ENCODE measurements at places on chromosomes 5 and 9.

DNA sequence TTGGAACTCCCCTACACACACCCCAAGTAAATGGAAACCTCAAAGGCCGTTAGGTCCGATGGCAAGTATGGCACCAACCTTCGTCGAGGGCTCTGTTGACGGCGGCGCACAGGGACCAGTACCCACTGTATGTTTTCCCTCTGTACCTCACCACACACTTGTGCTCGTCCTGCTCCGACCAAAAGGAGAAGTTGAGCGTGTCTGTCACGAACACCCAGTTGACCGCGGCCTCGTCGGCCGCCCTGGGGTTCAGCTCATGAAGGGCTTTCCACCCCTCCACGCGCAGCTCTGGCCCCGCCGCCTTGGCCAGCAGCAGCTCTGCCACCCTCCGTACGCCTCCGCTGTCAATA, 24.0 kb downstream of the HNRNPK start:
- peak; percentile 41 for DNase-seq

GRCh38 chr9:129472651-129473102, 148.2 kb downstream of the C9orf50 start:
- DNase-seq: no peak

GRCh38 chr9:89458768-89459496, 39.0 kb downstream of the SEMA4D start:
- DNase-seq: no peak

DNA sequence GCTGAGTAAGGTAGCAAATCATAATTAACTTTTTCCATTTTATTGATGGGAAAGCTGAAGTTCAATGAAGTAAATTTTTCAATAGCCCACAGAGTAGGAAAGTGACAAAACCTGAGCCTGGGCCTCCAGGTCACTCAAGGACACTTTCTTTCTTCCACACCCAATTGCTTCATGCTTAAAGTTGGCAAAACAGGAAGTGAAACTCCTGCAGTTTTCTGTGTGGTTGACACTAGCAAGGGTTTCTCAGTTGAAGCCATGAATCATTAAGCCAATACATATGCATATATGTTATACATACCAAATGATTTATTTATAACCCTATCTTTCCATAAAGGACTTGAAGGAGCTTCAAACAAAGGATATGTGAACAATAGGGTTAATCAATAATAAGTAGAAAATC, 13.9 kb downstream of the TLR4 start:
- no peak for DNase-seq

- DNase-seq: no peak
Observed at GRCh38 chr5:14400085-14400484, 181.5 kb upstream of the OTULINL start.

DNA sequence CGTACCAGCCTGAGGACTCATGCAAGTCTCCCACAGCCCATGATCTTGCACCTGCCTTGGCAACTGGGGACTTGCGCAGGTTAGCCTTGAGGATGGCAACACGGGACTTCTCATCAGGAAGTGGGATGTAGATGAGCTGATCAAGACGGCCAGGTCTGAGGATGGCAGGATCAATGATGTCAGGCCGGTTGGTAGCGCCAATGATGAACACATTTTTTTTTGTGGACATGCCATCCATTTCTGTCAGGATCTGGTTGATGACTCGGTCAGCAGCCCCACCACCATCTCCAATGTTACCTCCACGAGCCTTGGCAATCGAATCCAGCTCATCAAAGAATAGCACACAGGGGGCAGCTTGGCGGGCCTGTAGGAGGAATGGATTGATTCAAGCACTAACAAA, 13.0 kb downstream of the VCP start:
- DNase-seq: no peak

GRCh38 chr9:111066468-111066867, 28.2 kb upstream of the LPAR1 start:
- no peak for DNase-seq

DNA sequence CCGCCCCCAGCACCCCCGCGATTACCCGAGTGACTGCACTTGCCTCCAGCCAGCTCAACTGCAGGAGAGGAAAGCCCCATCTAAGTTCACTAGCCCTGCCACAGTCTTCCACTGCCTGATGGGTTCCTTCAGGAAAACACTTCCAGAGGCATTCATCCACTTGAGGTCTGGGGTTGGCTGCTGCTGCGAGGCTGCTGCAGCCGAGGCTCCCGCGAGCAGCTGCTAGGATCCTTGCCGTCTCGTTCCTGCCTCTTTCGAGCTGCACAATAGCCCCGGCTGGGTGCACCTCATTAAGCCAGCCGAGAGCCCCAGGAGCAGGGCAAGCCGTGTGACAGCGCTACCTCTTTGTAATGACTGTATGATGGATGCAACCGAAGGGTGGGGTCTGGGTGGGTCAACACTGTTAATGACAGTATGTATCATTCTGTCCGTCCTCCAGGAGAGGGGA, 24.2 kb upstream of the ELAVL2 start:
- no peak for DNase-seq

GRCh38 chr9:75365196-75365595, 276.9 kb downstream of the OSTF1 start:
- no peak for DNase-seq

DNA sequence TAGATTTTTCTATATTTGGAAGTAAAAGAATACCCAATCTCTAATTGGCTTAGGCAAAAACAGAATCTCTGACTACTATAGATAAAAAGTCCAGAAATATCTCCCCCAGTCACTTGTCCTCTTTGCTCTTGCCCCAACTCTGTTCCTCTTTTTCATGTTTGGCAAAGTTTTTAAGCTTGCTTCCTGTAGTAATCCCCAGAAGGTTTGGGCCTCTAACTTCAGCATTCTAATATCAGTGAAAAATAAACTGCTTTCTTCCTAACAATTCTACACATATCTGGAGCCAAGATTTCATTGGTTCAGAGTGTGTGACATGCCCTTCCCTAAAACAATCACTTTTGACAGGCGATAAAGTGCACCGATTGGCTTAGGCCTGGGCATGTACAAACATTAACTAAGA, 1680.3 kb downstream of the MAT2B start:
- DNase-seq: no peak

GRCh38 chr5:7422316-7423106, 26.6 kb downstream of the ADCY2 start:
- DNase-seq: no peak

GRCh38 chr9:123234853-123235252, 33.5 kb downstream of the STRBP start:
- DNase-seq: no peak

GRCh38 chr5:107700481-107700880, 29.7 kb upstream of the EFNA5 start:
- no peak for DNase-seq

DNA sequence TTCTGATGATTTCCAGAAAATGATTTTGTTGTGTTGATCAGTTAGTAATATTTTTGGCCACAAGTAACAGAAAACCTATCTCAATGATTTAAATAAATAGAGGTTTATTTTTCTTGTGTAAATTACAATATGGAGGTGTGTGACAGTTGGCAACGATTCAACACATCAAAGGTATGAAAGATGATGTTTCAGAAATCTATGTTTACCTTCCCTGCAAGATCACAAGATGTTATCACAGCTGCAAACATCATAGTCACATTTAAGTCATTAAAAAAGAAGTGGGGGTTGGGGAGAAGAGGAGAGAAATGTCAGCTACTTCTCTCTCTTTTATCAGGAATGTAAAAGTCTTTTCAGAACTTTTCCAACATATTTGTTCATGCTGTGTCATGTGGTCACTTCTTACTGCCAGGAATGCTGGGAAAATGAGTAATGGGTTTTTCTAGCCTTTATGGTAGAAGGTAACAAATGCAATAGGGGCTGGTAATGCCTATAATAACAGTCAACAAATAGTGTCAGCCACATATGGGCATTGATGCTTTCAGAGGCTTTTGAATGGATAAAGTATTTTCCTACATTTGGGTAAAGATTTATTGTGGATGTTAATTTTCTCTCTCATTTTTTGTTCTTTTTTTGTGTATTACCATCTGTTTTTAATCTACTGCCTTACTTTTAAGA, 742.7 kb downstream of the TLE1 start:
- DNase-seq: no peak

- DNase-seq: no peak
Observed at GRCh38 chr9:79984429-79985067, 412.8 kb downstream of the TLE4 start.

DNA sequence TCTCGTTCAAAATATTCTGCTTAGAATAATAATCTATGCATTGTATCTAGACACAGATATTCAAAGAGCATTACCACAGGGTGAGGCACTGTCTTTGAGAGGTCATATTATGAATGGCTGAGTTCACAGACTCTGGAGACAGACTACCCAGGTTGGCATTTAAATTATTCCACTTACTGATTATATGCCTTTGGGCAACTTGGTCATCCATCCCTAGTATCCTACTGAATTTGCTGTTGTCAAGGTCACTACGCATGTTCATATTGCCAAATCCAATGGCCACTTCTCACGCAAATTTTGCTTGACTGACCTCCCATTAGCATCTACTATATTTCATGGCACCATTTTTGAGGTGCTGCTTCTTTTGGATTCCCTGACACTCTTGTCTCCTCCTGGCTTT, 498.6 kb upstream of the TLE4 start:
- no peak for DNase-seq

- no peak for DNase-seq
Observed at GRCh38 chr5:99061299-99061698, 132.5 kb upstream of the CHD1 start.

- DNase-seq: no peak
Observed at GRCh38 chr5:76845890-76846289, 3.9 kb upstream of the S100Z start.

DNA sequence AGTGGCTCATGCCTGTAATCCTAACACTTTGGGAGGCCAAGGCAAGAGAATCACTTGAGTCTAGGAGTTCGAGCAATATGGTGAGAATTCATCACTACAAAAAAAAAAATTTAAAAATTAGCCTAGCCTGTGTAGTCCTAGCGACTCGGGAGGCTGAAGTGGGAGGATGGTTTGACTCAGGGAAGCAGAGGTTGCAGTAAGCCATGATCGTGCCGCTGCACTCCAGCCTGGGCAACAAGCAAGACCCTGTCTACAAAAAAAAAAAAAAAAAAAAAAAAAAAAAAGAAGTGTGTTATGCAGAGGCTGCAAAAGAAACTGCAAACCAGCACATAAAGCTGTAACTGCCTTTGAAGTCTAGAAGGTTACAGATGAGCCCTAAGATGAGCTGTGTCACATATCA, 116.9 kb upstream of the SLC1A3 start:
- DNase-seq: no peak

GRCh38 chr5:84436866-84437265, 52.2 kb upstream of the EDIL3 start:
- DNase-seq: no peak

- no peak for DNase-seq
Observed at GRCh38 chr9:131838530-131839280, 98.8 kb upstream of the RAPGEF1 start.

DNA sequence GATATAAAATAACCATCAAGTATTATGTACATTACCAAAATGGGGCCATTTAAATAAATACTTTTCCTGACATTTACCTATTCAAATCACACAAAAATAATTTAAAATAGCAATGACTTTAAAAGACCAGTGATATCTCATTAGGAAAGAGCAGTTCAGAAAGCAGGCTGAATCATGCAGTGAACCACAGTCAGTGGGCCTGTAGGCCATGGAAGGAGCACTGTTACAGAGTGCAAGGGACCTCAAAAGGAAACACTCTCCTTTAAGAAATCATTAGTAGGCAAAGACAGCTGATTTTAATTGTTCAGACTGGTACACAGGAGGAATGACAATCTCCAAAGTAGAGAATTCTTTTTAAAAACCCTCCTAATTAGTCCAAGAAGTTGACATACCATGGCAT, 283.5 kb upstream of the EFNA5 start:
- no peak for DNase-seq

- no peak for DNase-seq
Observed at GRCh38 chr5:39523821-39524220, 99.0 kb upstream of the DAB2 start.

DNA sequence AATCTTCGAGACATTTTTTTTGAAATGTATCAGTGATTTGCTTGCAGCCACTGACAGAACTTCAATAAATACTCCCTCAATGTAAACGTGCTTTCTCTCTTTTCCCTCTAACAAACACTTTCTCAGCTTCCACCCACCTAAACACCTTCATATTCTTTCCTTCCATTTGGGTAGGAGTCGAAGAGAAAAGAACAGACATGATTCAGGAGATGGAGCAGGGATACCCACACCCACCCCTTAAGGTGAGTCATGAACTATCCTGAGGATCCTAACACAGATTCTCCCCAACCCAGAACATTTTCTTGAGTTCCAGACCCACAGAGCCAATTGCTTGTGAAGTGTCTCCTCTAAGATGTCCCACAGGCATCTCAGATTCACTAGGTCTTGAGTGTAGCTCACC, 488.8 kb downstream of the CDK5RAP2 start:
- no peak for DNase-seq

DNA sequence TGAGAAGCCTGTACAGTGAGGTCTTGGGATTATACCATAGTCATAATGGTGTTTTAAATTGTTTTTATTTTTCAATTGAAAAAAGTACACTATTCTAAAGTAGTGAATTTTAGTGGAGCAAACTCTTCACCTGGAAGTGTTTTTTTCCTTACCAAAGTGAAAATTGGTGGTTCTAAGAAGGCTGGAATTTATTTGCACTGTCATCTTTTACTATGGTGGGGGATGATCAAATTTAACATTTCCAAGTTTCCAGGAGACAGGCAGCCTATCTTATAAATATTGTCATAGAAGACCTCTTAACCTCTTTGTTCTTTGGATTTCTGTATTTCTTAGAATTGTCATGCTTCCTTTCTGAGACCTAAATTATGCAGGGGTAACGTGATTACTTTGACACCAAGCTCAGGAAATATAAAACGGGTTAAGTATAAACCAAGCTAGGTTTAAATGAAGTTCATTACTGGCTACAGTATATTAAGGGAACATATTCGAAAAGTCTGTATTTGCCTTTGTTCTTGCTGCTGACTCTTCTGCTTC, 20.2 kb downstream of the NDFIP1 start:
- no peak for DNase-seq

DNA sequence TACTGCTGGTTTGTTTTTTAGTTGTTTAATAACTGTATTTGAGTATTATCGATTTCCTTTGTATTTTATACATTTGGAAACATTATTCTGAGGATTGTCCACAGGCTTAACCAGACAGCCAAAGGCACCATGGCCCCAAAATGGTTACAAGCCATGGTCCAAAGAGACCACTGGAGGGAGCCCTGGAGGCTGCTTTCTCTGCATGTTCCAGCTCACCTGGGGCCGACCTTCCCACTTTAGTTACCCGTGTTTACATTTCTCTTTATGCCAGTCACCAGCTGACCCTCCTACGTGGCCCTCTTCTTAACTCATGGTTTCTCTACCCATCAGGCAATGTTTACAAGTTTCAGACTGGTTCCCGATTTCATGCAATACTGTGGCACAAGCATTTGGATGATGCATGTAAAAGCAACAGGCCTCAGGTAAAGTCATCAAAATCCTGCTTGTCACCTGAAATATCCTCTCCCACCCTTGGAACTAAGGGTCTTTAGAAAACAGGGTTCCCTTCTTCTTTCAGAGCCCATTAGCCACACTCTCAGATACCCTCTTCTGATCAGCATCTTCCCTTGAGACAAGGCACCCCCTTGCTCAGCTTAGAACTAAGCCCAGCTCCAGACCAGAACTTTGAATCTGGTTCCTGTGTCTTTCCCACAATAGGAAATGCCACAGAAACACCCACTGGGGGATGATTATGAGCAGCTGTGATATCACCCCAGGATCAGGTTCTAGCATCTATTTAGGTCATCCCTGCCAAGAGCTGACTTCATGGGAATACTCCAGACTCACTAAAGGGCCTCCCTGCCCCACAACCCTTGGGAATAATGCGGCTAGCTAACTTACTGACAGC, 49.9 kb upstream of the GARNL3 start:
- peak; percentile 72 for DNase-seq

GRCh38 chr5:73367650-73368049, 80.9 kb downstream of the FOXD1 start:
- no peak for DNase-seq
